ENCODE measurements at places on chromosomes 5 and 9.

DNA sequence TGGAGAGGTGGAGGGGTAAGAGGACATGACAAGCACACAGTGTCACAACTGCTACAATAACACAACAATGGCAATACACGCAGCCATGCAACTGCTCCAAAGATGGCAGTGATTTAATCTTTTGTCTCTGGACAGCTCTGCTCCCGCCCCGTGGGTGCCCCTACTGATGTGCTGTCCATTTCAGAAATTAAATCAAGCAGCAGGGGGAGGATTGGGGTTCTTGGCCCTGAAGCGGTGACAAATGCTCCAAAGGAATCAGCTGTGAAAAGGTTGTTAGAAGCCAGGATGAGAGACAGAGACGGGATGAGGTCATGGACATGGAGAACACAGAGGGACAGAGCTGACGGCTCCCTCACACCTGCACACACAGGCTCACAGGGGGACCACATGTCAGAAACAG lies 22.6 kb downstream of the CNTFR start:
- no peak for DNase-seq

DNA sequence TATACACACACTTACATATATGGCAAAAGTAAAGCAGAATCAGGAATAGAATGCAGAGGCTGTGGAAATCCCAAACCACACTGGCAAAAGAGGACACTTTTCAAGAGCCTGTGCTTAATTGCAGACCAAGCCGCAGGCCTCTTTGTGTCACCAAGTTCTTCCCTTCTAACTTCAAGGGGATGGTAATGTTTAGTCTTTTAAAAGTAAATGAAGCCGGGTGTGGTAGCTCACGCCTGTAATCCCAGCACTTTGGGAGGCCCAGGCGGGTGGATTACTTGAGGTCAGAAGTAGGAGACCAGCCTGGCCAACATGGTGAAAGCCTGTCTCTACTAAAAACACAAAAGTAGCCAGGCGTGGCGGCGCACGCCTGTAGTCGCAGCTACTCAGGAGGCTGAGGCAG lies 28.7 kb downstream of the ROR2 start:
- DNase-seq: no peak

DNA sequence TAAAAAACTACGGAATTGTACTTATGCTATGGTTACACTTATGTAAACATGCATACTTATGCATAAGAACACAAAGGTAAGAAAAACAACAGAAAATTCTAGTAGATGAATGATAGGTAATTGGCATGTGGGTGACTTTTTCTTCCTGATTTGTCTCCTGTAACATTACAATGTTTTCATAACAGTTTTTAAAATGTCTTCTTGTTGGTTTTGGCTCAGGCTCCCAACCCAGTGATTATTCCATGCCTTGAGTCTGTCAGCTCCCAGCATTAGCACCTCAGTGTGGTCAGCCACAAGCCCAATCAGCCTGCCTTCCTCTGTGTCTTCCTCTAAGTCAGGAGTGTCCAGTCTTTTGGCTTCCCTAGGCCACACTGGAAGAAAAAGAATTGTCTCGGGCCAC lies 7.9 kb upstream of the FOXE1 start:
- DNase-seq: peak; percentile 27

- no peak for DNase-seq
Measured at GRCh38 chr5:139975942-139976341, 67.2 kb downstream of the NRG2 start.
